Colonic mucosa (tissue), 4 donors: ENCODE measurements at places on chromosomes 3 and 15. TPM values are rescaled to one million over a fixed set of nuclear protein-coding genes. Genes with fewer than 3 reads are reported as not detected.

DNA sequence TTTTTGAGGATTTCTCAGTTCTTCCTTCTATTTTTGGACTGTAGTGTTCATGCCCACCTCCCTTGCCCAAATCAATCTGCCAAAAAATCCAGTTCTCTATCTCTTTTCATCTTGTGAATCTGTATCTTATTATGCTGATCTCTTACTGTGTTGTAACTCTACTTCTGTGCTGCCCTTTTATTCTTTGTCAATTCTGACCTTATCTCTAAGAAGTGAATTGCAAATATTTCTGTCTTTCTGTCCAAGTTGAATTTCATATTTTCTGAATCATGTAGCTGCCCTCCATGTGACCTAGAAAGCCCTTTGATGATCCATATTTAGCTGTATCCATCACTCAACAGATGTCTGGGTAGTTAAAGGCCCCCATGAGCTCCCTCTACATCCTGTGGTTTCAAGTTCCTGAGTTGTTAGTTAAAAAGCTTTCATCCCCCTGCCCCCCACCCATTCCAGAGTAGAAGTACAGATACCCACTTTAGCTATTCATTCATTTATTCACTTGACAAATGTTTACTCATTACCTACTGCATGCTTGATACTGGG lies 33.6 kb upstream of the ETV5 start:
- H3K4me3 ChIP-seq: no peak overlapping the region
- H3K27ac ChIP-seq: no peak overlapping the region
- DNase-seq: no peak
- H3K36me3 ChIP-seq: no peaks in the 10 kb centered on the region
- no peaks in the 10 kb centered on the region for H3K4me1 ChIP-seq

The GP5 gene
- 0.11 TPM for total RNA-seq

GRCh38 chr3:48970586-48970985 lies 19.5 kb upstream of the P4HTM start:
- H3K4me3 ChIP-seq: no peak overlapping the region
- peaks cover 4% of the 10 kb centered on the region for H3K4me1 ChIP-seq
- no peaks in the 10 kb centered on the region for H3K27me3 ChIP-seq
- H3K36me3 ChIP-seq: peaks cover 20% of the 10 kb centered on the region
- no peak overlapping the region for H3K27ac ChIP-seq

GRCh38 chr3:140270329-140270728 lies 335.3 kb downstream of the CLSTN2 start:
- H3K4me1 ChIP-seq: no peaks in the 10 kb centered on the region
- H3K27ac ChIP-seq: no peak overlapping the region
- H3K36me3 ChIP-seq: no peaks in the 10 kb centered on the region
- DNase-seq: no peak
- H3K27me3 ChIP-seq: no peaks in the 10 kb centered on the region

DNA sequence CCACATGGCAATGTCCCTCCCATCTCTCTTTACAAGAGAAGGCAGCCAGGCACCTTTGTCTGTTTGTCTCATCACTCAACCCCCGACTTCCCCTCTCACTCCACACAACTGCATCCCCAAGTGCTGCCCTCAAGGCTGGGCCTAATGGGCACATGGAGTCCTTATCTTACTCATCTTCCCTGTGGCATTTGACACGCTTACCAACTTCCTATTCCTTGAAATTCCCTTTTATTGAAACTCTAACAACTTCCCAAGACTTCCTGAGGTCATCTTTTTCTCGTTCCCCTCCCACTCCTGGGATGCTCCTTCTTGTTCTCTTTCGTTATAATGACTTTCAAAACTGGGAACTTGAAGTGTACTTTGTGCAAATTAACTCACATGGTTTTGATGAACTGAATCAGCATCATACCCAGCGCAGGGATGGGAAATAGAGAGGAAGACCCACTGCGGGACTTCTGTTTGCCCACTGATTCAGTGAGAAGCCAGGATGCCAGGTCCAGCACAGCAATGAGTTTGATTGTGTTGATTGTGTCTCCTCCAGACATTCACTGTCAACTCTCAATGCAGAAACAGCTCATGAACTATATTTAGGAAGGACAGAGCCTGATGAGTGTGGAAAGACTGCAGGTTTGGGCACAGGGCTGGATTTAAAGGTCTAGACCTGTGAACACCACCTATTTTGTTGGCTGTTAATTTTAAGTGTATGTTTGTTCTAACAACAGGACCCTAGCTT lies 104.7 kb upstream of the TNIK start:
- no peak overlapping the region for H3K4me3 ChIP-seq

DNA sequence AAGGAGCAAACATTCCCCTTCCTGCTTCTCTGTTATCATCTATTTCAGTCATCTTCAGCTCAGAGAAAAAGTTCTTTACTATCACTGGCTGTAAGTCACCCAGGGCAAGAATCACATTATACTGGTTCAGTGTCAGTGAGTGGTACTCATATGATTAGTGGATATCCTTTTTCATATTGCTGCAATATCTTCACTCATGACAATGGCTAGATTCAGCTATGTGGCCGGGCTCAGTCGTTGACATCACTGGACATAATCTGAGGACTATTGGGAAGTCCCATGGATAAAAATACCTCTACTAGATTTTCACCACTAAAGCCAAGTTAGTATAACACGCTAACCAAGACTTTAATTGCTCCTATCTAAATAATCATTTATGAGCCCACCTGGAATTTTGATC lies 91.3 kb upstream of the UBE2E2 start:
- no peak overlapping the region for H3K27ac ChIP-seq
- no peak for DNase-seq
- H3K36me3 ChIP-seq: no peaks in the 10 kb centered on the region

DNA sequence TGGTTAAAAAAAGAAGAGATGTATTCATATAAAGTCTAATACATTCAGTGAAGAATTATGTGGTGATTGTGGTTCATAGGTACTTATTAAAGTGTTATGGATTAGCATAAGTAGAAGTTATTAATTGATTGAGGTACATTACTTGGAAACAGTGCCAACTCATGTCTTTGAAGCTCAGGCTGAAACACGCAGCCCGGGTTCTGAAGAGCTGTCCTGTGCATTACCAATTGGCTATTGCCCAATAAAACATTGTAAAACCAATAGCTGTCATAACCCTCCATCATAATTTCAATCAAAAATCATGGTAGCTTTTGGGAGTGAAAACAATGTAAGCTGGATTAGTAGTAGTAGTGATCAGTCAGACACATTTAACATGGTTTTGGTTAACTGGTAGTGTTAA lies 560.1 kb downstream of the MCTP2 start:
- H3K27me3 ChIP-seq: no peaks in the 10 kb centered on the region
- no peak overlapping the region for H3K27ac ChIP-seq
- no peaks in the 10 kb centered on the region for H3K4me1 ChIP-seq
- no peak for DNase-seq
- H3K36me3 ChIP-seq: no peaks in the 10 kb centered on the region
- no peak overlapping the region for H3K4me3 ChIP-seq

The C3orf49 gene
- total RNA-seq: not detected

DNA sequence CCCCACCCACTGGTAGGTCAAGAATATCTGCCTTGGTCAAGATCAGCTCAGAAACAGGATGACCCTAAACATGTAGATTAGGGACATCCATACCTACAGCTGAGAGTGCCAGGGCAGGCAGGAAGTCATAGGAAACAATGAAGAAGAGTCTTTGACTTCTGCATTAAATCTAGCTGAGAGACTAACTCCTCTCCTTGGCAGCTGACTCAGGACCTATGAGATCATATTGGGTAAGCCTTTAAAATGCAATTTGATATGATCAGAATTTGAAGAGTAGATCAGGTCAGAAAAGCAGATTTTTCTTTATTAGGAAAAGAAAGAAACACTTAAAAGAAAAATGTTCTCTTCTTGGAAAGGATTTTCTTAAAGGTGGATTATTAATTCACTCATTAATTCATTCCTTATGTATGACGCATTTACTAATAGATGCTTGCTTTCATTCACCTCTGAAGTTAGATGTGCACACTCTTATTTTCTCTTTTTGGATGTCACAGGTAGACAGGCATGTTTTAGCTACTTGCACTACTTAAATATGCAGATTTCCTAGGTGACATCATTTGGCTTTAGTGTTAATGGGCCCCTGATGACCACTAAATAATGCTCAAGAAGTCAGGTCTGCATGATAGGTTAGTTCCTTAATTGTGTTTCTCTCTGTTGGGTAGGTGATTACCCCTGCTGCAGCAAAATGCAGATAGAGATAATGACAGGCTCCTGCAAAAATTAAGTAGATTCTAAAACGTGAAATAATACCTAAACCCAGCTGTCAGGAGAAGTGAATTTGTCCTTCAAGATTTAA lies 35.7 kb upstream of the GSK3B start:
- H3K4me1 ChIP-seq: no peaks in the 10 kb centered on the region
- no peak overlapping the region for H3K27ac ChIP-seq
- no peak overlapping the region for H3K4me3 ChIP-seq

The TF gene
- total RNA-seq: 18.6 TPM

DNA sequence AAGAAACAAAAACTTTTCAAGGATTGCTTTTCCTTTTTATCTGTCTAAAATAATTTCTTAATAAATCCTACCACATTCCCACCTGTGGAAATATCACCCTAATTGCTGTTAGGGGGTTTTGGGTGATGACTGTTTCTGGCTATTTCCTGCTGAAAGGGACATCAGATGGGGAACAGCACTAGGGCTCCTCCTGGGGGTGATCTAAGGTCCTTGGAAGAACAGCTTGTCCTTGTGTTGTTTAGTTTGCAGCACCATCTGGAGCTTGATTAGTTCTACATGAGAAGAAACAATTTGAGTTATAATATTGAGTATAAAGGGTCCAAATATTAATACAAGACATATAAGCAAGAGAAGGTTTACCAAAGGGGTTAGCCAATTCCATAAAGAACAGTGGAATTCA lies 18.7 kb downstream of the OR5H15 start:
- H3K4me1 ChIP-seq: no peaks in the 10 kb centered on the region
- DNase-seq: no peak
- H3K4me3 ChIP-seq: no peak overlapping the region
- H3K36me3 ChIP-seq: no peaks in the 10 kb centered on the region
- no peak overlapping the region for H3K27ac ChIP-seq

DNA sequence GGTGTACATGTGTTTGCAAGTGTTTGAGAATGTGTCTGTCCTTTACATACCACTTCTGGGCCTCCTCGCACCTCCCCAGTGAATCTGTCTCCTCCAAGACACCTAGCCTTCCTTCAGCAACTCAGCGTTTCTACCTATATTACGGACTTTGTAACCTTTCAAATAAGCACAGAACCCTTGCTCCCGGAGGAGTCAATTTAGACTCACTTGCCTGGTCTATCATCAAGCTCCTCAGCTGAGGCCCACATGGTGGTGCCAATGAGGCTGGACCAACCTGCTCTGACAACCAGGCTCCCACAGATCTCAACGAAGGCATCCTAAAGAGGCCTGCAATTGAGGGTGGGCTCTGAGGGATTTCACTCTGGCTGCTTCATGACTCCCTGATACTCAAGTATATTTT lies 32.8 kb upstream of the TIMP4 start:
- no peaks in the 10 kb centered on the region for H3K36me3 ChIP-seq
- H3K27me3 ChIP-seq: no peaks in the 10 kb centered on the region
- no peak overlapping the region for H3K27ac ChIP-seq
- no peak overlapping the region for H3K4me3 ChIP-seq
- DNase-seq: no peak

DNA sequence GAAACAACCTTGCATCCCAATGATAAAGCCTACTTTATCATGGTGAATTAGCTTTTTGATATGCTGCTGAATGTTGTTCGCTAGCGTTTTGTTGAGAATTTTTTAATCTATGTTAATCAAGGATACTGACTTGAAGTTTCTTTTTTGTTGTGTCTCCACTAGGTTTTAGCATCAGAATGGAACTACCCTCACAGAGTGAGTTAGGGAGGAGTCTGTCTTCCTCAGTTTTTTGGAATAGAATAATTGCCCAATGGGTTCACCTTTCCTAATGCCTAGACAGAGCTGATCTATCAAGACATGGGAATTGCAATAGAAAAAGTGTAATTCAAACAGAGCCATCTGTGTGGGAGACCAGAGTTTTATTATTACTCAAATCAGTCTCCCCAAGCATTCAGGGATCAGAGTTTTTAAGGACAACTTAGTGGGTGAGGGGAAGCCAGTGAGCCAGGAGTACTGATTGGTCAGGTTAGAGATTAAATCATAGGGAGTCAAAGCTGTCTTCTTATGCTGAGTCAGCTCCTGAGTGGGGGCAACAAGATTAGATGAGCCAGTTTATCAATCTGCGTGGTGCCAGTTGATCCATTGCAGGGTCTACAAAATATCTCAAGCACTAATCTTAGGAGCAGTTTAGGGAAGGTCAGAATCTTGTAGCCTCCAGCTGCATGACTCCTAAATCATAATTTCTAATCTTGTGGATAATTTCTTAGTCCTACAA lies 237.4 kb upstream of the PPP2R3A start:
- no peaks in the 10 kb centered on the region for H3K4me1 ChIP-seq
- no peak overlapping the region for H3K27ac ChIP-seq
- no peaks in the 10 kb centered on the region for H3K27me3 ChIP-seq
- H3K36me3 ChIP-seq: no peaks in the 10 kb centered on the region
- DNase-seq: no peak

GRCh38 chr3:125431391-125431790 lies 56.3 kb upstream of the ZNF148 start:
- no peak overlapping the region for H3K27ac ChIP-seq
- H3K4me1 ChIP-seq: no peaks in the 10 kb centered on the region
- H3K36me3 ChIP-seq: no peaks in the 10 kb centered on the region
- no peaks in the 10 kb centered on the region for H3K27me3 ChIP-seq
- no peak for DNase-seq

DNA sequence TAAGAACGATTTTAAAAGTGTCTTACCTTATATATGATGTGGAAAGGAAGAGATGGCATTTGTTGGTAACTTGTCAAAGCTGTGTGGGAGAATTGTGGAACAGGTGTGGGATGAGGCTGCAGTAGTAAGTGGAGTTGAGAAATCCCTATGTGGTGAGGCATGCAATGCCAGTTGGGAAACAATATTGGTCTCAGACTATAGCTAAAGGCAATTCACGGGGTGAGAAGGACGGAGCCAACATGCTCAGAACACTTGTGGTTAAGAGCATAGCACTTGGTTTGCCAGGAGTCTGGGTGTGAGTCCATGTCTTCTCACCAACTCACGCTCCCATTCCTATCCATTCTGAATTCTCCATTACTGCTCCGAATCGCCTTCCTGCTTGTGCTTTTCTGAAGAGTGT lies 615.6 kb upstream of the ADAMTS9 start:
- no peak for DNase-seq

GRCh38 chr15:33680336-33680735 lies 288.0 kb upstream of the CHRM5 start:
- H3K27me3 ChIP-seq: no peaks in the 10 kb centered on the region
- H3K36me3 ChIP-seq: no peaks in the 10 kb centered on the region
- H3K4me3 ChIP-seq: no peak overlapping the region
- no peak overlapping the region for H3K27ac ChIP-seq

DNA sequence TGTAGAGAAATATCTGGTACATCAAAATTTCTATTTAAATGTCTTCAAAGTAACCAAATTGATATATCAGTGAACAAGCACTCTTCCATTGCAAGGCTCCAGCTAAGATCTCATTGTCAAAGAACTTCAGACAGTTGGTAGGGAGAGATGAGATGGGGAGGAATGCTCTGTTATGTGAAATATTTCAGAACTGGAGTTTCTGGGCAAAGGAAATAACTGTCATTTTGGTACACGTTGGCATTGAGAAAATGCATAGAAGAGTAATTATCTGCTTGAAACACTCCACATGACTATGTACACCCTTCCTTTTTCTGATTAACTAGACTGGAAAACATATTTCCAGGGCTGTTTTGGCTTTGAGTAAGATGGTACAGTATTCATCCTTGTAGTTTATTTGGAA lies 297.5 kb upstream of the RASGRP1 start:
- H3K4me3 ChIP-seq: no peak overlapping the region
- no peaks in the 10 kb centered on the region for H3K4me1 ChIP-seq
- no peak for DNase-seq
- H3K27ac ChIP-seq: no peak overlapping the region

The IRAK2 gene
- total RNA-seq: 1.0 TPM

The ATP8B4 gene
- total RNA-seq: 3.0 TPM
